A549 (cell line): ENCODE measurements at places on chromosomes 4 and X.

DNA sequence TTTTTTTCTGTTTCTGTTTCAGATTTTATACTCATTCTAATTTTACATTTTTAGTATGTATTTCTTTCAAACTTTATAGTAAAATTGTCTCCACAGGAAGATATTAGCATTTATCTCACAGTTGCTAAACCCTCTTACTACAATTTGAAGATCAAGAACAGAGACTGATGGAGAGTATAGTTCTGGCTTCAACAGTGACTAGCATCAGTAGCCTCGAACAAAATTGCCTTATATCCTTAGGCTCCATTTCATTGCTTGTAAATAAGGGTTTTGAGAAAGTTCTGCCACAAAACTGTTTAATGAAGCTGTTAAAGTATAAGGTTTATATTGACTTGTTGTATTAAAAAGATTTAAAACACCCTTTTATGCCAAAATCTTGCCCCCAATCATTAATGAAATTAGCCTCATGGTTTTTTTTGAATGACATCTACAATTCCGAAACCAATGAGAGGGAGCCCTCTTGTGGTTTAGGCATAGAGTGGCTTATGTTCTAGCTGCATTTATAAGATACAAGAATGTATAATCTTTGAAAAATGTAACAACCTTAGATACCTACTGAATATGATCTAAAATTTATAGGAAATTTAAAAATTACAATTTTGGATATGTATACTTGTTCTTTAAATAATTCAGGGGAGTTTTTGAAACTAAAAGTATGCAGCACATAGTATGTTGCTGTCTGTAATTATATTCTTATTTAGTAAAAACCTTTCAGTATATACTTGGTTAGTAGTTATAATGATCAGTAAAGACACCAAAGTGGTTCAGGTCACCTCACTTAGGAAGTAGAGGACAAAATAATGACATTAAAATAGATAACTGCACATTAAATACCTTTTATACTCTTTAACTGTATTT is 109.8 kb upstream of the HPGD start:
- peak; percentile 62 for DNase-seq

GRCh38 chr4:139791681-139792080 is 126.1 kb downstream of the MGST2 start:
- no peak for DNase-seq

- DNase-seq = no peak
Measured at GRCh38 chr4:152374153-152374552, 161.7 kb downstream of the FBXW7 start.

DNA sequence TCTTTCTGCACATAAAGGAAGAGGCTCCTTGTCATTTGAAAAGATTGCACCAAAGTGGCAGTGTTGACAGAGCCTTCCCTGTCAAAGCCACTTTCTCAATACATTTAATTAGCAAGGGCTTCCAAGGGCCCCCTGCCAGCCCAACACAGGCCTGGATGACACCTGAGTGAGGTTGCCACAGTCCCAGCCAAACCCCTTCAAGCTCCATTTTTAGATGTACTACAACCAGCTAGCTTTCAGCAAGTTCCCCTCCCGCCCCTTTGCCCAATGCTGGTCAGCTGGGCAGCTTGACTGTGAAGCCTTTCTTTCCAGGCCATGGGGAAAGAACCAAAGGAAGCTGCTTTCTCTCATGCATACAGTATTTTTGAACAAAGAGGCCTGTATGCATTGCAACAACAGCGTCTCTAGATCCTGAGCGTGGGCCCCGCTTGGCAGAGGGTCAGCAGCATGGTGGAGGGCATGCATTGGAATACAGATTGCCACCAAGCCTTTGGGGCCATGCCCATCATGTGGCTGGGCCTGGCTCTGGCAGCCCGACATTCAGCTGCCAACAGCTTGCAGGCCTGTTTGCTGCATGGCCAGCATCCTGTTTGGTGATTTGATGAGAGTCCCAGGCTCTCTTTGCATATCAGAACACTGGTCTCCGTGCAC is 261.1 kb upstream of the GATB start:
- no peak for DNase-seq

- no peak for DNase-seq
Measured at GRCh38 chrX:112846187-112846586, 5.6 kb upstream of the AMOT start.

DNA sequence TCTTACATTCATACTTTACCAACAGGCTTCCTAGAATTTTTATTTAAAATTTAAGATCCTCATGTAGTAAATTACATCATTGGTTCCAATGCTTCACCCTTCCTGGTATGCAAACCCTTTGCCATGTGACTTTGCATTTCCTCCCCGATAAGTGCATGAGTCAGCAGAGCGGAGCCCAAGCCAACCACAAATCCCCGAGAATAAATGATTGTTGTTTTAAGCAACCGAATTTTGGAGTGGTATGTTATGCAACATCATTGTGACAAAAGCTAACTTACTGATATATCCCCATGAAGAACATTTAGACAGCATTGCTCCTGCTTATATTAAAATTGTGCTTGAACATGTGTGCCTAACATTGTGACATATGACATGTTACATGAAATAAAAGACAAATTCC is 199.4 kb upstream of the DDX53 start:
- DNase-seq = peak; percentile 39

GRCh38 chr4:6674500-6675149 is 19.1 kb upstream of the S100P start:
- peak; percentile 66 for DNase-seq

- DNase-seq = no peak
Measured at GRCh38 chr4:101421386-101421785, 74.1 kb upstream of the PPP3CA start.

DNA sequence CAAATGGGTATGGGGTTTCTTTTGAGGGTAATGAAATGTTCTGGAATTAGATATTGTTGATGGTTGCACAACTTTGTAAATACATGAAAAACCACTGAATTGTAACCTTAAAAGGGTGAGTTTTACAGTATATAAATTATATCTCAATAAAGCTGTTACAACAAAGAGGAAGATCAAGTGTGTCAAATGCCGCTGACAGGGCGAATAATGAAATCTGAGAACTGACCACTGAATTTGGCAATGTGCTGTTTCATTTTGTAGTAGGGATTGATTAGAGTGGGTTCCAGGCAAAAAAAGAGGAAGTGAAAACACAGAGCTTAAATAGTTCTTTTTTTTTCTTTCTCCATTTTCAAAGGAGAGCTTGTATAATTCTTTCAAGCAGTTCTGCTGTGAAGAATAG is 161.1 kb upstream of the NAP1L5 start:
- no peak for DNase-seq

DNA sequence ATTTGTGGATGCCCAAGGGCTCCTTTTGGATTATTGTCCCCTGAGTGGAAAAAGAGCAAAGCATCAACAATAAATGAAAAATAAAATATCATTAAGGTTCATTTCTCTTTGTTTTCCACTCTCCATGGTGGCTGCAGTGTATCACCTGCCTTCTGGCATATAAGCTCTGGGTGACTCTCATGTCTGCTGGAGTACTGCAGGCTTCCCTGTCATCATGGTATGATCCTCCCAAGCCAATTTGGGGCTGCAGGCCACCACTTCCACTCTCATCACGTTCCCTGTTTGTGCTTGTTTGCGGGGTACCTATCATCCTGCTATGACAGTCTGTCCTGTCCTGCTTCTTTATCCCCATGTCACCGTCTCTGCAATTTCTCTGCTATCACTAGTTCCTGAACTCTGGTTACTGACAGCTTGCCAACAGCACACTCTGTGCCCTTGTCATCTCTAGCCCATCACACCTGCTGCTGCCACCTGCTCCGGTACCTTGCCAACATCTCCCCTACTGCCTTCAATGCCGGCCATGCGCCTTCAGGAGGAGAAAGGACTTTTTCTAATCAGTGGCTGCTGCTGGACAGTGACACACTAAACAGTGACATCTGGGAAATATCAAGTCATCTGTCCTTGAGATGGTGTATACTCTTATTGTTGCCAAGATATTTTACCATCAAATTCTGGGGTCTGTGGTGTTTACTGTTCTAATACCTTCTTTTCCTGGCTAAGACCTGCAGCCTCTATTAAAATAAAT is 23.0 kb upstream of the FGF5 start:
- no peak for DNase-seq

- DNase-seq = no peak
Measured at GRCh38 chr4:150004481-150004880, 73.8 kb upstream of the DCLK2 start.

DNA sequence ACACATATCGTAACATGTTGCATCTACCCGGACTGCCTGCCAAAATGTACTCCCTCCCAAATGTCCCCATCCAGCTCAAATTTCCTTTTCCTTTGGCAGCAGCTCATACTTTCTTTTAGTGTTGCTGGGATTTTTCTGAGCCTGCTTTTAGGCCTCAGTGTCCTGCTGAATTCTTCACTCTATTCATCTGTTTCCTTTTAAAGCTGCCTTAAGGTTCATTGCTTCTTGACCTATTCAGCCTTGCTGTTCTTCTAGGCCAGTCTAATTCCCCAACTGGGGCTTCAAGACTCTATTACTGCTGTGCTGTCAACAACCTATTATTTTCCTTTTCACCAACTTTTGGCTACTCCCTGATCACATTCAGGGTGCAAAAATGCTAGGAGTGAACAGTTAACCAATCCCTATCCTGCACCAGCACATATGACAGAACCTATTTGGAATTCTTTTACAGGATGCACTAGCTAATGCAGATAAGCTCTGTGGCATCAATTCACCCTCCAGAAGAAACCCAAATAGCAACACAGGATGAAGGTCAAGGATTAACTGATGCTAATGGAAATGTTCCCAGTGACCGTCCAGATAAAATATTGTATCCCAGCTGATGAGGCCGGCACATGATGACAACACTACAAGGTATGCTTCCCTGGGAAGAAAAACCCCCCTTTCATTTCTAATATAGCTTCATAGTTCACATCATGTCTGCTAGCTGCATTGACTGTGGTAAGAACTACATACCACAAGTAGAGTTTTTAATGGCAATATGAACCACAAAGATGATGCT is 114.7 kb upstream of the TTC29 start:
- no peak for DNase-seq

DNA sequence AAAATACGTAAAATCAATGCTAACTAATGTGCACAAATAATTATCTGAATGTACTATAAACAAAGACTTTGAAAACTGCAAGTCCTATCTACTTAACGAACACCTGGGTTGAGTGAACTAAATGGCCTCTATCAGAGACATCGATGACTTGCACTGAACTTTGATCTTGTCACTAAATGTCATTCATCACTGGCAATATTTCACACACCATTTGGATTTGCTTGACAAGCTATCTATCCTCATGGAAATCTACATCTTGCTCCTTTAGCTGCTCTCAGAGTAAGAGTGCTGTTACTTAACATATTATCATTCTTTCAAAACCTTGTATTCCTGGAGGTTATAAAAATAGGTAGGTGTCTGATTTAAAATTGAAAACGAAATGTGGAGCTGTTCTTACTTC is 289.3 kb downstream of the TLL1 start:
- no peak for DNase-seq

DNA sequence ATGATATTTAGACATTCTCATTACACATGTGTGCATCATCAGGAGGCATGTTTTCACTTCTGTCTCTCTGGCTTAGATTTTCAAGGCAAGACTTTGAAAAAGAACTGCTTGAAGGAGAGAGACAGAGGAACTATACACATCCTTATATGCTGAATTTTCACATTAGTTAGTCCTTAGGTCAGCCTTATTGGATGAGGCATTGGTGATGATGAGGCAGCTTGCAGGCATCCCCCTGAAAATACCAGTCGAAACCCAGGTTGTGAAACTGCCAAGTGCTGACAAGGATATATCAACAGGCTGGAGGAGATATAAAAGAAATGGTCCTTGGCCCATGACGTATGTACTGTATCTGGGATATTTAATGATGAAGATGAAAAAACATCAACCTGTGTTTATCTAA is 297.2 kb upstream of the AADAT start:
- no peak for DNase-seq

DNA sequence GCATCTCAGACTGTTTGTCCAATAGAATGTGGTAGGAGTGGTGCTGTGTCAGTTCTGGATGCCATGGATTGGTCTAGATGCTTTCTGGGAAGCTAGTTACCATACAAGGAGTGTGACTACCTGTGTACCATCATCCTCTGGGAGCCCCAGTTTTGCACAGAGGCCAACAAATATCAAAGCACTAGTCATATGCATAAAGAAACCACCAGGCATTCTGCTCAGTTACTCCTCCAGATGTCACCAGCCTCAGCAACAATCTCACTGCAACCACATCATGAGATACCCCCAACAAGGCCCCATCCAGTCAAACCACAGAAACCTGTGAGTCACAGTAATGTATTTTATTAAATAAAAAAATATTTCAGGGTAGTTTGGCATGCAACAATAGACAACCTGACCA is 435.8 kb upstream of the CPEB2 start:
- no peak for DNase-seq

- no peak for DNase-seq
Measured at GRCh38 chrX:154092371-154092770, 5.1 kb downstream of the MECP2 start.

- DNase-seq = no peak
Measured at GRCh38 chr4:110508827-110509710, 33.1 kb downstream of the ENPEP start.

- DNase-seq = no peak
Measured at GRCh38 chr4:80187677-80188076, 9.6 kb upstream of the PRDM8 start.

GRCh38 chr4:159946983-159947615 is 844.2 kb downstream of the RAPGEF2 start:
- DNase-seq = peak; percentile 72

GRCh38 chr4:144818136-144818535 is 172.2 kb downstream of the HHIP start:
- no peak for DNase-seq

DNA sequence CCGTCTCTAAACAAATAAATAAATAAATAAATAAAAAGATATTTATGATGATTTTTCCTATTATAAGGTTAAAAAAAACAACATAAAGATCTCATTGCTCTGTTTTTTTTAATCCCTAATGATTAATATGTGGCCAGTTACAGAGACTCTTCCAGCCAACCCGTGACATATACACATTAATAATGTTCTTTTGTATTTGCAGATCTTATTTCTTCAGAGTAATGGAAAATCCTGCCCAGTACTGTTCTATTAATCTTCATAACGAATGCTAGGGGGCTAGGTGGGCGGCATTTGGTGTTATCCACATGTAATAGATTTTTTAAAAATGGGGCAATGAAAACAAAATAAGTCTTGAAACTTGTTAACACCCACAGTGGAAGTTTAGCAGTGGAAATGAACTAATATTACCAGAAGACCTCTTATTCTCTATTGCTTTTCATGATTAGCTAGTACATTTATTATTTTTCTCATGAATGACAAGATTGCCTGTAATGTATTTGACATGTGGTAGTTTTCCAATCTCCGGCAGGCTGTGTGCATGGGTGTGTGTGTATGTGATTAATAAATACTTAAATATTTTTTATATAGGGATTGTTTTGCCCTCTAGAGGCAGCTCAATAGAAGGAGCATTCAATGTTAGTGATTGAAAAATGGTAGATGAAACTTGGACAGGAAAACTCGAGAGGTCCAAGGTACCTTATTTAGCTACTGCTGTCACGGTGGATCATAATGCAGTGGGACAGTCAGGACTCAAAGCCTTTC is 457.4 kb downstream of the IL1RAPL1 start:
- DNase-seq = no peak
